Liver (tissue), 10 donors: ENCODE measurements at places on chromosomes 3 and 15. TPM values are rescaled to one million over a fixed set of nuclear protein-coding genes. Genes with fewer than 3 reads are reported as not detected.

- DNase-seq, result no peak
- peak overlapping the region; percentile 54 for H3K27ac ChIP-seq
- H3K4me1 ChIP-seq, result peaks cover 8% of the 10 kb centered on the region
- H3K4me3 ChIP-seq, result no peak overlapping the region
- H3K27me3 ChIP-seq, result no peaks in the 10 kb centered on the region
- no peaks in the 10 kb centered on the region for H3K36me3 ChIP-seq
These were observed 28.8 kb downstream of the RAB8B start for GRCh38 chr15:63218100-63218808.

DNA sequence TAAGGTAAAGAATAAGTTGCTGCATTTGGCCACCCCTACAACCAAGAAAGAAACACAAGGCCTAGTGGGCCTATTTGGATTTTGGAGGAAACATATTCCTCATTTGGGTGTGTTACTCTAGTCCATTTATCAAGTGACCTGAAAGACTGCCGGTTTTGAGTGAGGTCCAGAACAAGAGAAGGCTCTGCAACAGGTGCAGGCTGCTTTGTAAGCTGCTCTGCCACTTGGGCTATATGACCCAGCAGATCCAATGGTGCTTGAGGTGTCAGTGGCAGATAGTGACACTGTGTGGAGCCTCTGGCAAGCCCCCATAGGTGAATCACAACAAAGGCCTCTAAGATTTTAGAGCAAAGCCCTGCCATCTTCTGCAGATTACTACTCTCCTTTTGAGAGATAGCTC lies 491.3 kb downstream of the TAFA4 start:
- no peaks in the 10 kb centered on the region for H3K36me3 ChIP-seq
- no peaks in the 10 kb centered on the region for H3K27me3 ChIP-seq
- H3K4me1 ChIP-seq, result no peaks in the 10 kb centered on the region
- H3K27ac ChIP-seq, result no peak overlapping the region

DNA sequence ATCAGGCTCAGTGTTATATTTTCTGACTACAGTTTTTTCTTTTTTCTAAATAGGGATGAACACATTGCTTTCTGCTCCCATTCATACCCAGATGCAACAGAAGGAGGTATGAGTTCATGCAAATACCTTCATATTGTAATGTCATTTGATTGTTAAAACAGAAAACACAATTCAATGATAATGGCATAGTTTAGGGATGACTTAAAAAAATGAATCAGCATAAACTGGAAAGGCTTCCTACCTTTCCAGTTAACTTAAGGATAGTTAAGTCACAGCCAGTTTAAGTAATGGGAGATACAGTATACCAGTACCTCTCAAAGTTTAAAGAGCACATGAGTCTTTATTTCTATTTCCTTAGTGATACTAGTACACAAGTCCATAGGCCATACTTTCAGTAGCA lies 24.9 kb downstream of the KNL1 start:
- no peak for DNase-seq
- no peaks in the 10 kb centered on the region for H3K4me1 ChIP-seq
- no peaks in the 10 kb centered on the region for H3K27me3 ChIP-seq
- H3K36me3 ChIP-seq, result no peaks in the 10 kb centered on the region
- H3K4me3 ChIP-seq, result no peak overlapping the region

DNA sequence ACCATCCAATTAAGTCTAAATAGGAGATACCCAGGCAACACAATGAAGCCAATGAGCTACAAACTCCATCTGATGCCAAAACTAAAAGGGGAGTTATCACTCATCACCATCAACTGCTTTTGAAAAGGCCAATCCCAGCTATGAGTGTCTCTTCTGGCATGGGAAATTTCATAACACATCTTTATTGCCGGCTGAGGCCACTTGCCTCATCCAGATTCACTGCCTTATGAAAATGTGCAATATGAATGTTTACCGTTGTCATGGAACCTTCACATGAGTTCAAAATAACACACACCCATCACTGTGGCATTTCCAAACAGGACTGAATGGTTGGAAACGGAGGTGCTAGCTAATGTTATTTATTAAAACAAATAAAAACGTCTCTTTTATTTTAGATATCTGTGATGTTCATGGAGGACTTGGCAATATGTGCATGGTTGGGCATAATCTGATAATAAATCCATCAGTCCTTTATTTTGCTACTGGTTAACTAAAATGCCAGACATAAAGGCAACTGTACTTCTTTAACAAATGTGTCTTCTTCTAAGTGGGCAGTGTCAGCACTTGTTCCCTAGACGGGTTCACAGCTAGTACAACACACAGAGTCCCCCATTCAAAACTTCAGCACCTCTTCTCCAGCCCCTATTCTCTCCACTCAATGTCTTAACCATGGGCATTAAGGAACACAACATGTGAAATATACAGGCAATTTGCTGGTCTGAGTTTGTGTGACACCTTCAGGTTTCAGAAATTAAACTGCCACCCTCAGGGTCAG lies 143.9 kb downstream of the MAGI1 start:
- H3K4me1 ChIP-seq, result no peaks in the 10 kb centered on the region
- H3K4me3 ChIP-seq, result no peak overlapping the region
- H3K36me3 ChIP-seq, result no peaks in the 10 kb centered on the region
- H3K27me3 ChIP-seq, result no peaks in the 10 kb centered on the region

GRCh38 chr3:152396867-152397266 lies 128.1 kb downstream of the MBNL1 start:
- no peak overlapping the region for H3K4me3 ChIP-seq
- no peak for DNase-seq
- no peaks in the 10 kb centered on the region for H3K36me3 ChIP-seq

DNA sequence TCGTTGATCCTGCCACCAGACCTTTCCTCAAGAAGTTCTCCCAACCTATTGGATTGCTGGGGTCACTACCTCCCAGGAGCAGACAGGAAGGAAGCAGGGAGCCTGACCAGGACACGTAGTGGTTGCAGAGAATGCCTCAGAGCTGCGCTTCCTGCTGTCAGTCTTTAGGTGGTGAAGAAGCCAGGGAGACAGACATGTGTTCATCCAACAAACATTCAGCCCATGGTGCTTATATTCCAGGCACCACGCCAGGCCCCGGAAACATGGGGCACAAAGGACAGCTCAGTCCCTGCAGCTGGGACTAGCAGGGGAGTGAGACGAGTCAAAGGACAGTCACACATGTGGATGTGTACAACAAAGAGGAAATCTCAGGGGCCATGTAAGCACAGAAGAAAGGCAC lies 26.0 kb upstream of the CORO2B start:
- no peaks in the 10 kb centered on the region for H3K27me3 ChIP-seq
- H3K4me3 ChIP-seq, result no peak overlapping the region

DNA sequence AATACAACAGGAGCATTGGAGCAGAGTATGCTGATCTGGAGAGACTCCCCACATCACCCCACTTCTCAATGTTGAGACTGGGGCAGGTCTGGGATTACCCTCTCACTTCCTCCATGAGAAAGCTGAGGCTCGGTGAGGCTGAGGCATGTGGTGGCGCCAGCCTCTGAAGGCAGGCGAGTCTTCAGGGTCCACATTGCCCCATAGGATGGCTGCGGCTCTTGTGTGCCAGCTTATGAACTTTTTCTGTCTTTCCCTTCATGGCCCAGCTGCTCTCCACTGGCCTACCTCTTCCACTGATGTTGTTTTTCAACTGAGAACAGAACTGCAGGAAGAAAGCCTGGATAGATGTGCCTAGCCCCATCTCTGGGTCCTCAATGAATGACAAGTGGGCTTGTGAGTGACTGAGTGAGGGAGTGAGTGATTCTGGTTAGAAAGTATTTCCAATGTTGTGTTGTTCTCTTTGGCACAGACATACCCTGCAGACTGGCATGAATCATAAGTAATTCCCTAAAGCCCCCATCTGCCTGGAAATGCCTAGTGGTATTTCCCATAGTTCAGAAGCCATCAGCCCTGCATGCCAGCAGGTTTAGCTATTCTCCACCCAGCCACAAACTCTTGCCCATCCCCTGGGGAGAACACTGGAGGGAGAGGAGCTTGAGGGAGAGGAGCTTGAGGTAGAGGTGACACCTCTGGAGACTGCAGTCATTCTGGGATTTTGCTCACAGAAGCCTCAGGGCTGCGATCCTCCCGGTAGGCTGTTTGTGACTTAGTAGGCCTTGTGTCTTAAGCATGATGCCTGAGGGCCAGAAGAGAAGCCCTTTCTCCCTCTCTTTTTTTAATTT lies 56.9 kb downstream of the AMOTL2 start:
- no peaks in the 10 kb centered on the region for H3K27me3 ChIP-seq
- H3K4me3 ChIP-seq, result no peak overlapping the region
- H3K27ac ChIP-seq, result no peak overlapping the region
- DNase-seq, result no peak

- H3K4me3 ChIP-seq, result no peak overlapping the region
- no peak for DNase-seq
- H3K27me3 ChIP-seq, result peaks cover 17% of the 10 kb centered on the region
- H3K36me3 ChIP-seq, result no peaks in the 10 kb centered on the region
These were observed 1.5 kb upstream of the CACNA2D3 start for GRCh38 chr3:54120657-54121413.

- H3K36me3 ChIP-seq, result no peaks in the 10 kb centered on the region
- H3K4me3 ChIP-seq, result no peak overlapping the region
- no peaks in the 10 kb centered on the region for H3K27me3 ChIP-seq
- H3K27ac ChIP-seq, result no peak overlapping the region
These were observed 2.8 kb upstream of the VILL start for GRCh38 chr3:37987751-37988179.

- DNase-seq, result no peak
- H3K4me3 ChIP-seq, result no peak overlapping the region
- peaks cover 4% of the 10 kb centered on the region for H3K36me3 ChIP-seq
- H3K4me1 ChIP-seq, result peaks cover 7% of the 10 kb centered on the region
- no peak overlapping the region for H3K27ac ChIP-seq
- H3K27me3 ChIP-seq, result no peaks in the 10 kb centered on the region
These were observed 21.7 kb downstream of the SSR3 start for GRCh38 chr3:156533205-156533604.

- H3K27ac ChIP-seq, result no peak overlapping the region
- H3K4me3 ChIP-seq, result no peak overlapping the region
- peaks cover under 1% of the 10 kb centered on the region for H3K36me3 ChIP-seq
- DNase-seq, result no peak
These were observed 3.4 kb upstream of the LMAN1L start for GRCh38 chr15:74809242-74809641.

DNA sequence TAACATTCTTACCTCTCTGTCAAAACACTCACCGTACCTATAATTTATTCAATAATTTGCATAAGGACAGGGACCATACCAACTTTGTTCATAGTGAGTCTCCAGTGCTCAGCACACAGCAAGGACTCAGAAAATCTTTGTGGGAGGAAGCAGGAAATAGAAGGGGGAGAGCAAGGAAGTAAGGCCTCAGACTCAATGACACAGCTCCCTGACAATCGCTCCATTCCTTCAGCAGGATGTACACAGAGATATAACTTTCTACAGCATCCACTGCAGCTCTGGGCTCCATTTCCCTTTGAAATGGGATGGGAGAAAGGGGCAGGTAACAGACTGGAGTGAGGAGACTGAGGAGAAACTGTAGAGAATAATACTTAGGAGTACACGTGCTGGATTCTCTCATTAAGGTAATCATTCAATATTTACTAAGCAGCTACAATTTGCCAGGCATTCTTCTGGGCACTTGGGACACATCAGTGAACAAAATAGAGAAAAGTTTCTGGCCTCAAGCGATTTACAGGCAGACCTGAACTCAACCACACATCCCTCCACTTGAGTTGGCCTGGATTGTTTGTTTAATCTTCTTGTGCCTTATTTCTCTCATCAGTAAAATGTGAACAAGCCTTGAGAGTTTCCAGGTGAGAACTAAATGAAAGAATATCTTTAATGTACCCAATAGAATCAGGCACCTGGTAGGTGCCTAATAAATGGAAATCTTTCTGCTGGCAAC lies 330.3 kb upstream of the THBS1 start:
- no peaks in the 10 kb centered on the region for H3K4me1 ChIP-seq
- H3K27me3 ChIP-seq, result no peaks in the 10 kb centered on the region
- H3K4me3 ChIP-seq, result no peak overlapping the region
- no peak for DNase-seq
- no peak overlapping the region for H3K27ac ChIP-seq

Gene B3GALNT1
- 0.99 TPM for polyA plus RNA-seq

Gene FAM81A
- 0.13 TPM for polyA plus RNA-seq
